ENCODE measurements at places on chromosomes 2 and 18. TPM values are rescaled to one million over a fixed set of nuclear protein-coding genes. Genes with fewer than 3 reads are reported as not detected.

GRCh38 chr2:157444641-157445040 is 752 bp upstream of the CYTIP start:
- DNase-seq = no peak

- DNase-seq = no peak
Observed at GRCh38 chr2:98359986-98360385, 13.7 kb downstream of the CNGA3 start.

DNA sequence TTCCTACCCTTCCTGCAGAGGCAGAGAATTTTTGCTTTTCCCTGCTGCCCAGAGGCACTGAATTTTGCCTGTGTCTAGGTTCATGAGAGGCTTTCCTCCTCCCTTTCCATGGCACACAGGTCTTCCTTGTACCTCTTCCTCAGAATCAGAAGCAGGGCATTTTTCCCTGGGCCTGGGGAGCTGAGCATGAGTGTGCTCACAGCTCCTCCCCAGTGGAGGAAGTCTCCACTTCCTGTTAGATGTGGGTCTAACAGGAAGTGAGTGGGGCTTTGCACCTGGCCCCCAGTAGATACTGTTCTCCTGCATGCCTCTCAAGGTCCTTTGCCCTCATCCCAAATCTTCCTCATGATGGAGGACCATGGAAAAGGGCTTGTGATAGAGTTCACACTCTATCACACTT is 297.2 kb upstream of the FIGN start:
- no peak for DNase-seq

GRCh38 chr2:235144291-235144690 is 192.5 kb downstream of the SH3BP4 start:
- DNase-seq = no peak

GRCh38 chr18:658947-659533 is 1.6 kb downstream of the TYMS start:
- no peak for DNase-seq

- no peak for DNase-seq
Observed at GRCh38 chr2:69624611-69625010, 18.9 kb downstream of the AAK1 start.

Gene SRD5A2
- under 0.01 TPM for total RNA-seq

Gene RPRM
- total RNA-seq = 6.4 TPM

All from muscle of leg (tissue), 16 donors.